ENCODE measurements at places on chromosomes 12 and 14.

- DNase-seq, result peak; percentile 68
Measured at GRCh38 chr12:79420146-79420618, 270.6 kb downstream of the PAWR start.

DNA sequence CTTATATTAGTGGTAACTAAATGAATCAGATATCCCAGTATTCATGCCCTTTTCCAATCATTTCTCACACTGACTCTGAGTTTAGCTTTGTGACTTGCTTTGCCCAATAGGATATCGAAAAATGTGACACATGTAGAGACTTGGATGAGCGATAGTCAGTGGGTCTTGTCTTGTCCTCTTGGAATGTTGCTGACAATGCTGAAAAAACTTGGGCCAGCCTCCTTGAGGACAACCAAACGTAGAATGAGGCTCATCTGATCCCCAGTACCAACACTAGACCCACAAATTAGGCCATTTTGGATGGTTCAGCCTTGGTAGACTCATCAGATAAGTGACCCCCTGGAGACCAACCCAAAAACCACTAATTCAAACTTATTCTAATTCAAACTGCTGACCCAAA, 351.0 kb downstream of the GRIN2B start:
- DNase-seq, result no peak

GRCh38 chr12:105783983-105784947, 354.5 kb downstream of the NUAK1 start:
- no peak for DNase-seq

- DNase-seq, result no peak
Measured at GRCh38 chr12:95215949-95216348, 1.3 kb downstream of the FGD6 start.

DNA sequence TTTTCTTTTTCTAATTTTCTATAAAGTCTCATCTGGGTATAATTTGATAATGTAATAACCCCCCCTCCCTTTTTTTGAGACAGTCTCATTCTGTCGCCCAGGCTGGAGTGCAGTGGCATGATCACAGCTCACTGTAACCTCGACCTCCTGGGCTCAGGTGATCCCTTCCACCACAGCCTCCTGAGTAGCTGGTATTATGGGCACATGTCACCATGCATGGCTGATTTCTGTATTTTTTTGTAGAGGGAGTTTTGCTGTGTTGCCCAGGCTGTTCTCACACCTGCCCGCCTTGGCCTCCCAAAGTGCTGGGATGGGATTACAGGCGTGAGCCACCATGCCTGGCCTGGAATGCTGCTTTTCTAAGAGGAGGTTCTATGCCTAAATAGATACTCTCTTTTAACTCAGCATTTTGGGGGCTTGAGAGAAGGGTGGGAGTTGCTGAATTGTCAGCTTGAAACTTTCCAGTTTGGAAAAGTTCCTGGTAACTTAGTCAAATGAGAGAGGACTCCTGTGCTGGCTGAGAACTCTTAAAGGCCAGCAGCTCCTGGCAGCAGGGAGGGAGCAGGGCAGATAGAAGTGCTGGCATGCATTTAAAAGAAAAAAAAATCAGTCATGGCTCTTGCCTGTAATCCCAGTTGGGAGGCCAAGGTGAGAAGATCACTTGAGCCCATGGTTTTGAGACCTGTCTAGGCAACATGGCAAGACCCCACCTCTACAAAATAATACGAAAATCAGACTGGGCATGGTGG, 13.0 kb downstream of the NUDT4 start:
- no peak for DNase-seq

DNA sequence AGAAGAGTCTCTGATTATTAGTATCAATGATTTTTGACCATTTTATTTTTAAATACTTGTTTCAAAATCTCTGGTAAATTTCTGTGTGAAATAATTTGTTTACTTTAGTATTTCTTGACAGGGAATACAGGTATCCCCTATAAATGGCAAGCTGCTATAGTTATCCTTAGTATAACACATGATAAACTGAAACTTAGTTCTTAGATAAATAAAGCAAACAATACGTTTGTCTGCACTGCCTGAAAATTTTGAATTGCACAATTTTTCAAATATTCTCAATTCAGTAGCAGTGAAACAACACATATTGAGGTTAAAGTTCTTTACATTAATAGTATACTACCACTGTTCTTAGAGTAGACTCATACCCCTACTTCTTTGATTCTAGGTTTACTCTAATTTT, 26.9 kb downstream of the CNOT2 start:
- no peak for DNase-seq

- no peak for DNase-seq
Measured at GRCh38 chr12:125773033-125773640, 707.9 kb downstream of the AACS start.

GRCh38 chr12:98532687-98533304, 17.4 kb downstream of the TMPO start:
- peak; percentile 49 for DNase-seq

GRCh38 chr12:114166362-114166761, 200.2 kb upstream of the RBM19 start:
- peak; percentile 52 for DNase-seq

DNA sequence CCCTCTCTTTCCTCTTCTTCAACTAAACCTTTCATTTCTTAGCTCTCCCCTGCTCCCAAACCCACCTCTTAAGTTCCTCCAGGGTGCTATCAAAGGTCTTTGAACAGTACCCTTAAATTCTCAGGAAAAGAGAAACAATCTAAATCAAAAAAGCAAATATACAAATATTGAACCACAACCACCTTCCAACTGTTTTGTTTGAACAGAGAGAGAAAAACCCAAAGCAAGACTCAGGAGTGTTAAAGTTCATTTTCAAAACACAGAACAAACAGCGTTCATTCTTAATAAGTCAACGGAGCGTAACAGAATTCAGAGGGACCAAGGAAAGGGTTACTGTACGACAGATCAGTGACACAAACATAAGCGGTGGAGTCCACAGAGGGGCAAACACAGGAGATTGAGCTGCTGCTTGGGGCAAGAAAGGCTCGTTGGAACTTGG, 73.3 kb downstream of the NDUFA12 start:
- DNase-seq, result no peak

Measured in AG08395 (cell line).